ENCODE measurements at places on chromosomes 11 and 22.
A peak's percentile ranks its signal among the peaks of the same experiment; 100 is the strongest.

DNA sequence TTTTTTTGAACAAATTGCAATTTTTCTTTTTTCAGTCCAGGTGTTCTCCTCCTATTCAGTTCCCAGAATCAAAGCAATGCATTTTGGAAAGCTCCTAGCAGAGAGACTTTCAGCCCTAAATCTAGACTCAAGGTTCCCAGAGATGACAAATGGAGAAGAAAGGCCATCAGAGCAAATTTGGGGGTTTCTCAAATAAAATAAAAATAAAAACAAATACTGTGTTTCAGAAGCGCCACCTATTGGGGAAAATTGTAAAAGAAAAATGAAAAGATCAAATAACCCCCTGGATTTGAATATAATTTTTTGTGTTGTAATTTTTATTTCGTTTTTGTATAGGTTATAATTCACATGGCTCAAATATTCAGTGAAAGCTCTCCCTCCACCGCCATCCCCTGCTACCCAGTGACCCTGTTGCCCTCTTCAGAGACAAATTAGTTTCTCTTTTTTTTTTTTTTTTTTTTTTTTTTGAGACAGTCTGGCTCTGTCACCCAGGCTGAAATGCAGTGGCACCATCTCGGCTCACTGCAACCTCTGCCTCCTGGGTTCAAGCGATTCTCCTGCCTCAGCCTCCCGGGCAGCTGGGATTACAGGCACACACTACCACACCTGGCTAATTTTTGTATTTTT is 6.2 kb upstream of the UBE4A start:
- DNase-seq, result no peak

DNA sequence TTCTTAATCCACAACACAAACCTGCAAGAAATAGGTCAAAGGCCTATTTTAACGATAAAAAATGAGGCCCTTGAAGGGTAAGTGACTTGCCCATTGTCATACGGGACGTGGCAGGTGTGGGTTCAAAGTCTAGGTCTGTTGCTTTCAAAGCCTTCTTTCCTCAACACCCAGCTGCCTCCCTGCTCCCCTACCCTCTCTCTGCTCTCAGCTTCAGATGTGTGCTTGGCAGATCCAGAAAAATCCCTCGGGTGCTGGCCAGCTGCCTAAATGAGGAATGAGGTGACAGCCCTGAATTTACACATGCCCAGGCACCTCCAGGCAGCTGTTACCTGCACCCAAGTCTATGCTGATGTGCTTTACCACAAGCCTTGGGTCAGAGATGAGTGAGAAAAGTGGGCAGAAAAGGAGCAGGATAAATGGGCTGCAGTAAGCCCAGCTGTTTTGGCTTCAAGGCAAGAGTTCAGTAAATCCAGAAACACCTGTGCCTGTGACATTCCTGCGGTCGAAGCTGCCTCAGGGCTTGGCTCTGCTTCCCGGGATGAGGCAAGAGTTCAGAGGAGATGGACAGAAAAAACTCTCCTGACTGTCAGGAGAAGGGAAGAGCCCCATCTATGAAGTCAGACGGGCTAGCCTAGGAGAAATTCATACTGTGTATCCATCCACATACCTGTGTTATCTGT is 49.9 kb upstream of the LDLRAD3 start:
- DNase-seq, result no peak

- no peak for DNase-seq
Measured at GRCh38 chr11:288478-289397, at the start of gene PGGHG. PGGHG (plus strand) TSS chr11:289126; CDS start chr11:289817, 691 bp downstream.

- DNase-seq, result no peak
Measured at GRCh38 chr11:128310676-128311445, 276.5 kb downstream of the ETS1 start.

- no peak for DNase-seq
Measured at GRCh38 chr11:64848826-64849597, 4.6 kb upstream of the CDC42BPG start.

DNA sequence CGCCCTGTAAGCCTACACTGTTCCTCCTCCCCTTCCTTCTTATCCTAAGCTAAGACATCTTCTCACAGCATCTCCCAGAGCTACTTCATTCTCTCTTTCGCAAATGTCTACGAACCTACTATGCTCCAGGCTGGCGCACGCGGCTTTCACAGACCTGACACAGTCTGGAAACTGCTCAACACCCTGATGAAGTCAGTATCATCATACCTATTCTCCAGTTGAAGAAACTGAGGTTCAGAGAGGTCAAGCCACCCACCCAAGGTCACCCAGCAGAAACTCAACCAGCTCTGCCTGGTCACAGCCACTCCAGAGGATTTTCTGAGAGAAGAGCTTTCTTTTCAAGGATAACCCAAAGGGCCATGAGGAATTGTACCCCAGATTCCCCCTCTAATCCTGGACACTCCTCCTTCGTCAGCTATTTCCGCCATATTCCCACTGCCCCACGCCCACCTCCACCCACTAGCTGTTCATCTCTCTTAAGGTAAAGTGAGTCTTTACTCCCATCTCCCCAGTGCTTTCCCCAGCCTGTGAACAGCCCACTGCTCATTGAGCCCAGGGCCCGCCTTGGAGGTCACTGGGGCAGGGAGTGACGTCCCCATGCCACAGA is 1.8 kb downstream of the KCNJ4 start:
- no peak for DNase-seq

DNA sequence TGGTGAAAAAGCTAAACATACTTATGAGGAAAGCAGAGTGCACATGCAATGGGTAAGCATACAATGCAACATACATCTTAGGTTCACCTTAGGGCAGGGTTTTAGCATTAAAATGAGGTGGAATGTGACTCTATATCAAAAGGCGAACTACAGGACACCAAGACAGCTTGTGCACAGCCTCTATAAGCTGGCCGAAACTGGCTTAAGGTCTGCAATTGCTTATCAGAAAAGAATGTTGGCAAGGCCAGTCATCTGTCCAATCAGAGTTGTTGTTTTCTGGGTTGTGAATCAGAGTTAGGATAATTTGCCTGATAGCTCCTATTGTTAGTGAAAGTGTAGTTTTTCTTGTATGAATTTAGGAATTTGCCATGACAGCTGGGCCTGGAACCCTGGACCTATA is 76.5 kb downstream of the LRRC4C start:
- no peak for DNase-seq

DNA sequence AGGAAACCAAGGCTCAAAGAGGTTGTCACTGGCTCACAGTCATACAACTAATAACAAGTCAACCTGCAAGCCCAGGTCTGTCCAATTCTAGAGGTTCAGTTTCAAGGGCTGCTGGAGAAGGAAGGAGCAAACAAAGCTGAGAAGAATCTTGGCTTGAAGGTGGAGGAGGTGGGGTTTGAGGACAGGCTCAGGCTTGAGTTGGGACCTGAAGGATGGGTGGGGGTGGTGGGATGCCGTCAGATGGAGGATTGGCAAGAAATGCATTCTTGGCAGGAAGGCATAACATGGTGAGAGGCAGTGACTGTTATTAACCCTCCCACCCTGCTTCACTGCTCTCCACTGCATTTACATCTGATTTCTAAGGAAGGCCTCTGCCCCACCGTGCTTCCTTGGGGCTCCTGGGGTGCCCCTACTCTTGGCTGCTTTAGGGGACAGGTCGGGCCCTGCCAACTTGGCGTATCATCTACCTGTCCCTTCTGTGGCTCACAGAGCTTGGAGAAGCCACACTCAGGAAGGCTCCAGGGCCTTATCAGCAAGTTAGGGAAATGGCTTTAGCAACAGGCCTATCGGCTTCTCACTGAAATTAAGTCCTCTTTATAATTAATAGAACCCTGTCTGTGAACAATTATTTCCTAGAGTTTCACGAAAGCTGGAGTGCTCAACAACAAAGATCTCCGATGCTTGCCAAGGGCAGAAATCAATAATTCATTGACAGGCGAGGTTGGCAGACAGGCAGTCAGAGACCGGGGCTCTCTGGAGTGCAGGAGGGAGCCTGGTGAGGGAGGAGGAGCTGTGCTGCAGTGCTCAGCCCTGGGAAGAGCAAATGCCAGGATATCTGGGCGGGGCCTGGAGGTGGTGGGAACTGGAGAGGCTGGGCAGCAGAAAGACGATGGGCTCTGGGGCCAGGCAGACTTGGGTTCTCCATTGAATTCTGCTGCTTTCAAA is 84.9 kb upstream of the NARS2 start:
- no peak for DNase-seq

- DNase-seq, result no peak
Measured at GRCh38 chr11:105100981-105101630, 38.5 kb downstream of the CARD18 start.

DNA sequence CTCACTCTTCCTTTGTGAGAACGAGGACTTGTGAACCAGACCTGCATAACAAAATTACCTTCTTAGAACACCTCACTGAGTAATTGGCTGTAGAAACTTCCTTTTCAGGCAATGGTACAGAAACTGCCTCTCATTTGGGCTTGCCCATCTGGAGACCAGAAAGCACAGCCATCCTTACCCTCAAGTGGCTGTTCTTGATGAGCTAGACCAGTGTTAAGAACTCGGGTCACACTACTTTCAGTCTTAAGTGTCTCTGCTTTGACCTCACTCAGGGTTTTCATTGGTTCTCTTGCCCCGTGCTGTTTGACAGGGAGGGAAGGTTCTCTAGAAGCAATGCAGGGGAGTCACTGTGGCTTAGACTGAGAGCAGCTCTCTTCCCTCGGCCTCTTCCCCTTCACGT is 29.3 kb downstream of the NAT10 start:
- DNase-seq, result no peak

DNA sequence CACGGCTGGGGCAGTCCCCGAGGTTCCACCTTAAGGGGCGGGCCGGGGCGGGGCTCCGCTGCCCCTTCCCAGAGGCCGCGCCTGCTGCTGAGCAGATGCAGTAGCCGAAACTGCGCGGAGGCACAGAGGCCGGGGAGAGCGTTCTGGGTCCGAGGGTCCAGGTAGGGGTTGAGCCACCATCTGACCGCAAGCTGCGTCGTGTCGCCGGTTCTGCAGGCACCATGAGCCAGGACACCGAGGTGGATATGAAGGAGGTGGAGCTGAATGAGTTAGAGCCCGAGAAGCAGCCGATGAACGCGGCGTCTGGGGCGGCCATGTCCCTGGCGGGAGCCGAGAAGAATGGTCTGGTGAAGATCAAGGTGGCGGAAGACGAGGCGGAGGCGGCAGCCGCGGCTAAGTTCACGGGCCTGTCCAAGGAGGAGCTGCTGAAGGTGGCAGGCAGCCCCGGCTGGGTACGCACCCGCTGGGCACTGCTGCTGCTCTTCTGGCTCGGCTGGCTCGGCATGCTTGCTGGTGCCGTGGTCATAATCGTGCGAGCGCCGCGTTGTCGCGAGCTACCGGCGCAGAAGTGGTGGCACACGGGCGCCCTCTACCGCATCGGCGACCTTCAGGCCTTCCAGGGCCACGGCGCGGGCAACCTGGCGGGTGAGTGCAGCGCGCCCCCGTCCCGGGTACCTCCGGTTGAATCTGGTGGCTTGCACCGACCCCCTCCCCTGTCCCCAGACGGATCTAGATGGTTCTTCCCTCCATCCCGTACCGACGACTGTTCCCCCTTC is at the start of gene SLC3A2:
TSS of gene SLC3A2 (plus strand) at position 94 of the 776 bp plus-strand sequence. CDS start at position 222, 128 bp downstream.
- DNase-seq, result peak; percentile 53

DNA sequence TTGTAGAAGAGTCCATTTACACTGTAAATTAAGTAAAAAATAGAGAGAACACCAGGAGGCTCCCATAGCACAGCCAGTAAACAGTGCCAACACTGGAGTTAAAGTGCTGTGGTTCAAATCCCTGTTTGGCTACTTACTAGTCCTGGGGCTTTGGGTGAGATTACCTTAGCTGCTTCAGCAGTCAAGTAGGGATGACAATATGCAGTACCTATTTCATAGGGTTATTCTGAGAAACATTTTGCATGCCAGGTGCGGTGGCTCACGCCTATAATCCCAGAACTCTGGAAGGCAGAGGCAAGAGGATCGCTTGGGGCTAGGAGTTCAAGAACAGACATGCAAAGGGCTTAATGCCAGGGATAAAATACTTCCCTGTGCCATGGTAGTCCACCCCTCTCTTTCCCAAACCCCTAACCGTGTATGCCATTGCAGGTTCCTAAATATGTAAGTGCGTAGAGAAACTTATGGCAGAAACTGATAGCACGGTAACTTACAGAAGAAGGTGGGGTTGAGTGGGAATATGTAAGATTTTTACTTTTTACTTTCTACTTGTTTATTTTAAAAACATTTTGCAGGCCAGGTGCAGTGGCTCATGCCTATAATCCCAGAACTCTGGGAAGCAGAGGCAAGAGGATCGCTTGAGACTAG is 86.4 kb upstream of the PICALM start:
- DNase-seq, result no peak

- DNase-seq, result no peak
Measured at GRCh38 chr22:36103891-36104290, 56.7 kb downstream of the APOL3 start.

GRCh38 chr22:42364604-42365110 is 67.5 kb downstream of the NFAM1 start:
- DNase-seq, result no peak

DNA sequence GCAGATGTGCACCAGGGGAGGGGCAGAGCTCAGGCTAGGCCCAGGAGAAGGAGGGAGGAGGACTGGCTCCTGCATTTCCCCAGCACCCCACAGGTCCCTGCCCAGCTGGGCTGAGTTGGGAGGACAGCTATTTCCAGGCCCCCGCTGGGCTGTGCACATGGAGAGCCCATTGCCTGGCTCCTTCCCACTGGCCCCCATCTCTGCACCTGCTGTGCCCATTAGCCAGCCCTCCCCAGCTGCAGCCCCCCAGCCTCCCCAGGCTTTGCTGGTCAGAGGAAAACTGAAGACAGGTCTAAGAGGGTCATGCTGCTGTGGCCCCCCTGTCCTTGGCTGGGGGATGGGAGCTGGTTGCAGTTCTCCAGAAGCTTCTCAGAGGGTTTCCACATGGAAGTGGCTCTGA is 81.8 kb upstream of the SHANK2 start:
- no peak for DNase-seq
